ENCODE measurements at places on chromosomes 16 and 17.

- peak; percentile 82 for DNase-seq
Observed at GRCh38 chr17:2337544-2338314, 428 bp downstream of the SGSM2 start.

- no peak for DNase-seq
Observed at GRCh38 chr17:43556292-43556691, 10.2 kb upstream of the ETV4 start.

DNA sequence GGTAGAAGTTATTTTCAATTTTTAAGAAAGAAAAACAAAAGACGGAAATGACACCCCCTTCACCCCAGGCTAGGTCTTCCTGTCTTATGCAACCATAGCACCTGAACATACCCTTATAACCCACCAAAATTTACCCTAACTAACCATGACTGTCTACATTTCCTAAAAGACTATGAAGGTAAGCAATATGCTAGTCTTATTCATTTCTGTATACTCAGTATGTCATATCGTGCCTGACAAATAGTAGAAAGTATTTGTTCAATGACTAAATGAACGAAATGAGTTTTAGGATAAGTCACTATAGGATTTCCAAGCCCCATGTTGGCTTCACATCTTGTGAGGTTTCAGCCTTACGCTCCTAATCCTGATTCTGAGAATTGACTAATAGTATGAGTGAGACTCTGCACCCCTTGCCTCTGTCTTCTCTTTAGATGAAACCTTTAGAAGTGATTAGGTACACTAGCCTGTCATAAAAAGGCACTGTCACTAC lies 6.5 kb downstream of the ADAT1 start:
- no peak for DNase-seq

- peak; percentile 56 for DNase-seq
Observed at GRCh38 chr17:77295241-77295853, 154.6 kb downstream of the SEC14L1 start.

- DNase-seq, result no peak
Observed at GRCh38 chr16:46783800-46784199, 35.7 kb upstream of the MYLK3 start.

DNA sequence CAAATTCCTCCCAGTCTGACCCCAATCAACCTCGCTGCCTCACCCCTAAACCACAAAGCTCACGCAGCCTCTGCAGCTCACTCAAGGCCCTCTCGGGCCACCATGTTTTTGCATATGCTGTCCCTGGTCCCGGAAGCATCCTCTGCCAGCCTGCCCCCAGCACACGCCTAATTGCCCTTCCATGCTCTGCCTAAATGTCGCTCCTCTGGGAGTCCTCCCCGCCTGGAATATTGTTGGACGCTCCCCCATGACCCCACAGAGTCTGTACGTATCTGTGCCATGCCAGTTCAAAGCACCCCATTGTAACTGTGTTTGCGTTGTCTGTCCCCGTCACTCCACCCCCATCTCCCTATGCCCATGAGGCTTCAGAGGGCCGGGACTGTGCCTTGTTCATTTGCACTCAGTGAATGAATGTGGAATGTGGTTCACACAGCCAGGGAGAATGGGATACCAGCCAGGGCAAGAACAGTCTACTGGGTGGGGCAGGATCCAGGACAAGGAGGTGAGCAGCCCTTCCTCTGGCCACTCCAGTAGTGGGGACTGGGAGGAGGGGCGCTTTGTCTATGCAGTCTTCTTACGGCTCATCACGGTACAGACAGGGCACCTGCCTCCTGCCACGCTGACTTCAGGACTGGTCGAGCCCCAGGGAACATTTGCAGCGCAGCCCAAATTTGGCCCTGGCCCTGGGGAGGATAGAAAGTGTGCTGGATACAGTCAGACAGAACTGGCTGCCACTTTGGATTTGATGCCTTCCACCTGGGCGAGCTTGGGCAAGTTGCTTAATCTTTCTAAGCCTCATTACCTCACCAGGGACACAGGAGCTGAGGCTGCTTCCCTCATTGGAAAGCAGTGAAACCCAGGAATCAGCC lies 48.5 kb downstream of the NOS2 start:
- no peak for DNase-seq
